ENCODE measurements at places on chromosomes 5 and 9. TPM values are rescaled to one million over a fixed set of nuclear protein-coding genes. Genes with fewer than 3 reads are reported as not detected.

The SPINK5 gene
- not detected for total RNA-seq

GRCh38 chr5:160493806-160494338 is 72.2 kb downstream of the PTTG1 start:
- no peak for DNase-seq

DNA sequence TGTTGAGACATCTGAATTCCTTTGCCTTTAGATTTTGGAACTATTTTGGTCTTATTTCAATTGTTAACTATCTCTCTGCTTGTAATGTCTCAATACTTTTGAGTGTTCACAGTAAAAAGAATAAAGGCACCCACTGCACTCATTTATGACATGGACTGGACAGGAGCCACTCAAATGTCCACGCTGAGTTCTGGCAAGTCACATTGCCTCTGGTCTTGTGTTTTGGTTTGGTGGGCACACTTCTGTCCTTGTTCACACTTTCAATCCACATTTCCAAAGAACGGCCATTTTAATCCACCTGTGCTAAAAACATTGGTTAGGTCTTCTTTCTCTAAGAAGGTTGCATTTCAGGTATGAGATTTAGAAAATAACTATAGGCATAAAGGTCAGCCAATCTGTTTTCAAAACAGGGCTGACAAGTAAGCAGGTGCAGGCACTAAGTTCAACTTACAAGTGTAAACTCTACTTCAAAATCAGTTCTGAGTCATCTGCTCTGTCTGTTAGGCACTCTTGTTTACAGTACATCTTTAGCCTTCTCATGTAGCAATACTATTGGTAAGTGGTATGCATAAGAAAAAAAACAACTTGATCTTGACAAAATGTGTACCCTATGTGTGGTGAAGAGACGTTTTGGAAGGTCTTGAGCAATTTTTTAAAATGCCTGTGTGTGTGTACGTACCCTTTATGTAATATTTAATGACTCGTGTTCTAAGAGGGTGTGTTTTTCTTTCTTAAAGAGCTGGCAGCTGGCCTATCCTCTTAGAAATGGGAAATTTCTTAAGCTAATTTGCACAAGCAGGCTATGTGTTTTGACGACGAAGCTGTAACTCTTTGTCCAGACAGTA is 31.5 kb upstream of the ZFAND5 start:
- DNase-seq, result peak; percentile 96

- peak; percentile 49 for DNase-seq
These were observed 66.7 kb upstream of the FOXE1 start for GRCh38 chr9:97786341-97786740.

- no peak for DNase-seq
These were observed 630 bp downstream of the PSMB7 start for GRCh38 chr9:124414612-124415011.

DNA sequence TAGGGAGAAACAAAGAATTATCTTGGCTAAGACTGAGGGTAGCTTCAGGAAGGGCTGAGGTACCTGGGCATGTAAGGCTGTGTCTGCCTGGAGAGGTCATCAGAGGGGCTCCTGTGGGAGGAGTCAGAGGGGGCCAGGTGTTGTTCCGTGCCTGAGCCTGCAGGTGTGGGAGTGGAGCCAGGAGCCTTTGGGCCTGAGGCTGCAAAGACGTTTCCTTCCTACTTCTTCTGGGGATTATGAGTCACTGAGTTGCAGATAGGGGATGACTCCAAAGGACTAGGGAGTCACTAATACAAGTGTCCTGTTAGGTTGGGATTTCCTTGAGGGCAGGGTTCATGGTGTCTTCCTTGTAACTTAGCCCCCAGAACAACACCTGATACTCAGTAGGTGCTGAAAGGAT is 391.1 kb downstream of the ARHGEF28 start:
- DNase-seq, result peak; percentile 92

DNA sequence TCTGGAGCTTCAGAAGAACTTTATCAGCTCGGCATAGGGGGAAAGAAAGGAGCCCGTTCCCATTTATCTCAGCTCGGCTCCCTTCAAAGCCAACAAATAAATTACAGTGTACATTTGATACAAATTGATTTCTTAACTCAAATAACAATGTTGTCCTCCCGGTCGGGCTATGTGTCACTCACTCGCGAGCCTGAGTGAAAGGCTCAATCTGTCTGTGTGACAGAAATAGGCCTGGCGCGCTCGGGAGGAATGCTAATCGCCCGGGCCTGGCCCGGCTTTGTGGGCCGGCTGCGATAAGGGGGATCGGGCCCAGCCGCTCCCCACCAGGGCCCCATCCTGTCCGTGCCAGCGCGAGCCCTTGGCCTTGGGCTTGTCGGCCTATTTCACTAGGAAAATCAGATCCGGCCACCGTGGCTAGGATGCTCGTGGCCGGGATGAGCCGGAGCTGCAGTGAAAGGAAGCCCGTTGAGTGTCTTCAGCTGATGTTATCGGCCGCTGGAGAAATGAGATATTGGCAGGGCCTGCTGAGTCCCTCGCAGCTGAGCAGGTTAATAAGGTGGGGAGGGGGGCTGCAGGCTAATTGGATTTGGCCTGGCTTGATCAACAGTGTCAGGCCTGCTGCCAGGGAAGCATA is 258.7 kb downstream of the IRX1 start:
- DNase-seq, result no peak

- no peak for DNase-seq
These were observed 10.5 kb downstream of the SLC38A9 start for GRCh38 chr5:55701462-55702103.

DNA sequence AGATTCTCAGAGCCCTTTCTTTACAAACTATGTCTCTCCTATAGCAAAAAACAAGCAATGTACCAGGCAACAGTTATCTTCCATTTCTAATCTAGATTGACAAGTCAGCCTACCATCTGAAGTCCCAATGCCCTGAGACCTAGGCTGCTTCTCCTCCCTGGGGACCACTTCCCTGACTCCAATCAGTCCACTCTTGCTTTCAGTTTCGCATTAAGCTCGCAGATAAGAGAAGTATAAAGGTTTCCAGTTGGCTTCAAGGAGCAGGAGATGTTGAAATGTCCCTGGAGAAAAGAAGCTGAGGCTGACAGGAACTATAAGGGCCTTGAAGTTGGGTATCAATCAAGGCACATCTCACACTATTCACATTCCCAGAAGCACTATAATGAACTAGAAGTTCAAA is 32.3 kb downstream of the ERP44 start:
- no peak for DNase-seq

- peak; percentile 56 for DNase-seq
These were observed 17.0 kb upstream of the CDK20 start for GRCh38 chr9:87991151-87991870.

DNA sequence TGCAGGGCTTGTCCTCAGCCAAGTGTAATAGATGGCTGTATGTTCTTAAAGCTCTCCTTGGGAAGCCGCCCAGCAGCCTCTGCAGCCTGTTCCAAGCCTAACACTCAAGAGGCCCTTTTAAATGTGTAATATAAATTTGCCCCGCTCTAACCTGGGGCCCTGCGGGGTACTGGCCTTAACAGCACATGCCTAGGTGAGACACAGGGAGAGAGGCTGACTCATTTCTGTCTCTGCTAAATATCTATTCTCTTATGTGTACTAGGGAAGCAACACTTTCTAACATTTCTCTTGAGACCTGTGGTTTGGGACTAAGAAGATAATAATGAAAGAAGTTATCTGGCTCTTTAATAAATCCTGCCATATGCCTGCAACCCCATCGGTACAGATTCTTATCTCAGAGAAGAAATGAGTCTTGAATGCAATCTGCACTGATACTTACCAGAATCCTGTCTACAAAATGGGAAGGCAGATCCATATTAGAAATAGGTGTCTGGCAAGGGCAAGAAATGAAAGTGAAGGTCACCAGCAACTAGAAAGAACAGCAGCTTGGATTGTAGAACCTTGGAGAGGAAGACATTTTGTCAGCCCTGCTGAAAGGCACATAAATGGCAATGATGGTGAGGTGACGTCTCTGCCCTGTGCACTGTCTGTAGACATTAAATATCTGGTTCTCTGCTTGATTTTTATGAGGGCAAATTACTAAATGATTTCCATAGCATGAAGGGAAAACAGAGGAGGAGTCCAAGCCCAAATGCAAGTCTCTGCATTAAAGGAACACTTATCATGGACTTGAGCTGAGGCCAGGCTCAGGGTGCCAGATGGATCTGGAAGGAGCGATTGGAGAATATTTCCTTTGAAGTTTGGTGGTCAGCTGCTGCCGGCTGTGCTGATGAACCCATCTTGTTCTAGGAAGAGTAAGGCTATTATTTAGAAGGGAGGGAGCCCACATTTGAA is 14.5 kb upstream of the TGFBI start:
- DNase-seq, result no peak
